ENCODE measurements at places on chromosomes 3 and 15.
A peak's percentile ranks its signal among the peaks of the same experiment; 100 is the strongest.

- no peak for DNase-seq
These were observed 10.4 kb upstream of the BAHD1 start for GRCh38 chr15:40430271-40430805.

DNA sequence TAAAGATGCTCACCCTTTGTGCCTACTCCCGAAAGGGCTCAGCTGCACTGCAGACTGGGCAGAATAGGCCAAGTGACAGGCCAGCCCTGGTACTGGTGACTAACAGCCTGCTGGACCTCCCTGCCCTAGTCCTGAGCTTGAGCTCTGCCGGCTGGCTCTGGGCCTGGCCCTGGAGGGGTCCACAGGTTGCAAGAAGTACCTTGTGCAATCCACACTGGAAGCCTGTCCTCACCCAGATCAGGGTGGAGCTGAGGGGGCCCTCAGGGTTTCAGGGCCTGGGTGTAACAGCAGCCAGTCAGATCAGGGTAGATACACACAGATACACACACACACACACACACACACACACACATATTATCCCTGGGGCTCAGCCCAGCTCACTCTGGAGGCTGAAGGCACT is 27.3 kb upstream of the PLA2G4D start:
- no peak for DNase-seq

GRCh38 chr15:93887151-93887550 is 344.2 kb upstream of the MCTP2 start:
- peak; percentile 90 for DNase-seq

GRCh38 chr3:74621581-74621980 is 7.1 kb upstream of the CNTN3 start:
- DNase-seq: no peak

- DNase-seq: no peak
These were observed 70.5 kb upstream of the PLXND1 start for GRCh38 chr3:129676985-129677384.

DNA sequence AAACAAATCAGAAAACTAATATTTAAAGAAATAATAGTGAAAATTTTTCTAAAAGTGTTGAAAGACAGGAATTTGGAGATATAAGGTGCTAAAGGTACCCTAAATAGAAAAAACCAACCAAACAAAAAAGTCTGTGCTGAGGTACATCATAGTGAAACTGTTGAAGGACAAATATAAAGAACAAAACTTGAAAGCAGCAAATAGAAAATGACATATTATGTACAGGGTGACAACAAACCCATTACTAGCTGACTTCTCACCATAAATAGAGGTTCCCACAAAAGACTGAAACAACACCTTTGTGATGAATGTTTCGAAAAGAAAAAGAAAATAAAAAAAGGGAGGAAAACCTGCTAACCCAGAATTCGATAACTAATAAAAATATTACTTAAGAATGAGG is 502.5 kb upstream of the NECTIN3 start:
- DNase-seq: no peak

DNA sequence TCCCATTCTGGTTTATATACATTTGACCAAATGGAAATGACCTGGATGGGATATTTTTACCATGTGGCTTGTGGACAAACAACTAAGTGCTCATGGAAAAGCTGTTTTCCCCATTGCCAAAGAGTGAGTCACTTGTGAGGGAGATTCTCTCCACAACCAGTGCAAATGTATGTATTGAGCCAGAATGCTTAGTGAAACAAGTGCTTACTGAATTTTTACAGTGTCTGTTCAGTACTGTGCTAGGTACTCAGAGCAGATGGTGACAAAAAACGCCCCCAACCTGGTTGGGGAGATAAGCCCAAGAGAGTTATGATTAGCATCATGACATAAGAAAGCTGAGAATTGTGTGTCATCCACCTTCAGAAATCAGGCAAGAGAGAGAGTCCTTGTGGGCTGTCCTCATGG is 2.3 kb downstream of the CHP1 start:
- no peak for DNase-seq

DNA sequence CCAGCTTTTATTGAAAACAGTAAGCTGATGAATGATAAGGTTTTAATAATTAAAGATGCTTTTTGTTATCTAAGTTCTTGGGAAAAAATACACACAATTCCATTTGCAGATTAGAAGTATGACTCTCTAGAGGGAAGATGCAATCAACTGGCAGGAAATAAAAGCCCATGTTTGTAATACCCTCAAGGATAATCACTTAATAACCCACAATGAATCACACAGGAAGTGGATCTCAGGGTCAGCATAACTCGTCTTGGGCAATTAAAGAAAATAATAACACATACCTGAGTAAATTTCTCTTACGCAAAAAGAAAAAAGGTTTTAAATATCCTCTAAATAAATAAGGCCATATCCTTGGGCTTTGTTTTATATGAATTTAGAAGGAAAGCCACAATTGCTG is 9.4 kb upstream of the EID1 start:
- no peak for DNase-seq

DNA sequence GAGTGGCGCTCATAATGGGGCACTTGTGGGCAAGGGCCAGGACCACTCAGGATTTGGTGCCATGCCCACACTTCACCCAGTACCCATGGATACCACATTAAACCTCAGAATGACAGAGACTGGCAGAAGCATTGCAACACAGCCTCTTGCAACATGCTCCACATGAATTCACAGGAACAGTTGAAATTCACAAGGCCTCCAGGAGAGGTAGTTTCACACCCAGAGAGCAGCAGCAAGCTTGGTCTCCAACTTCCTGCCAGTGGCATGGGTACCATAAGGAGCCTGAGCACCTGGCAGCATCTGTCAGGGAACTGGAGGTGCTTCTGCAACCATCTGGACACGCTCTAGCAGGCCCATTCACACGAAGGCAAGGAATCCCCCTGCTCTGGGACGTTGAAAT is 101.0 kb downstream of the OSBPL10 start:
- no peak for DNase-seq

DNA sequence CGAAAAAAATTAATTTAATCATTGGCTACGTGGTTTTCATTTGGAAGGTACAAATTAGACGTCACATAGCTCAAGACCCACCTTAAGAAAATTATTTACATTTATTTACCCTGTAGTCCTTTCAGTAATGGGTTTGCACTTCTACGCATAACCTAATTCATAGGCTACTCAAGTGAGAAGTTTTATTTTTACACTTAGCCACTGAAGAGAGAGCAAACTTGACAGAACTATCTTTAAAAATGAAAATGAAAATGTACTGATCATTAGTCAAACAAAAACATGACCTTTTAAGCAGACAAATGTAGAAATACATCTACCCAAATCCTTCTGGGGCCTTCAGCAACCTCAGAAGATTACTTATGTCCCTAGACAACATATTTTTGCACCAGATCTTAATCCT is 269.4 kb upstream of the TTC14 start:
- no peak for DNase-seq

DNA sequence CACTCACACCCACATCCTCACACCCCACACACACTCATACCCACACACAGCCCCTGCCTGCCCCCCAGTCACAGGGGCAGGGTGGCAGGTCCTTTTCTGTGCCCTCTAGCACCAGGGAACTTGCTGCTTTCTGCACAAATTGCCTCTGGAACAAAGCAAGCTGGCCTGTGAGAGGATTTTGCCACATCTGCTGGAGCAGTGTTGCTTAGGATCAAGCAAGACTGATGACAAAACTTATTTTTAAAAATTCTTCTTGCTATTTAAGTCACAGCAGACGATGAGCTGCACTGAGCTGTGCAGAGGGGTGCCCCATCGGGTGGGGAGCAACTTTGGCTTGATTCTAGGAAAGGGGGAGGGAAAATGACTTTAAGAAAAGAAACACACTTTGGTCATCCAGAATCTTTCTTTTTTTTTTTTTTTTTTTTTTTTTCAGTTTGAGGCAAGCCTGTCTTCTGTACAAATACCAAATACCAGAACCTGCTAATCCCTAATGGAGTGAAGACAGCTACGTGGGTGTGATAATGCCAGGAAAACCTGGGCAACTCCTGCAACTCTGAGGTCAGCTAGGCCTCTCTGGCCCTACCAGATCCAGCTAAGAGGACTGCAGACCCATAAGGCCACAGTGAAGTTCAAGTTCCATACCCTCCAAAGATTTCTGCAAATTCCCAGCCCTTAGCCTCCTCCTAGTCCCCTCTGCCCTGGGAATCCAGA is 195.3 kb downstream of the ABHD5 start:
- DNase-seq: no peak

DNA sequence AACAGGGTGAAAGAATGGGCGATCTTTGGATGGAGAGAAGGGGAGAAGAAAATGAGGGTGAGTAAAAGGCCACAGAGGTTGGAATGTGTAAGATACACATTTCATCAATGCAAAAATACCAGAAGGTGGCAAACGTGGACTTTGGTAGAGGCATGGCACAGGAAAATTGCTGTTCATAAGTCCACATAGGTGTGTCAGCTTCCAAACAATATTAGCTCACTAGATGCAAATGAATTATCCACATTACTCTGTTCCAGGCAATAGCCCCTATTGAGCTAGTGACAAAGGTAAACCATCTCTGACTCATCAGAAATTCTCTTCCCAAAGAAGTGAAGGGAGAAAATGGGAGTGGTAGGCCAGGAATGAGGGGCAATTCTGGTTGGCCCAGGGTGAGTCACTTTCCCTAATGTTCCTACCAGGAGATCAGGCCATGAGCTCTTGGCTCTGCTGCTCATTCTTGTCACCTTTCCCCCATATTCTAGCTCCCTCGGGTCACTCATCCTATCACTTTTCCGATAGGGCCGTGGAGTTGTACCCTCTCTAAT is 19.9 kb downstream of the ACKR2 start:
- no peak for DNase-seq

- no peak for DNase-seq
These were observed 472 bp downstream of the CHST14 start for GRCh38 chr15:40471105-40471807.

DNA sequence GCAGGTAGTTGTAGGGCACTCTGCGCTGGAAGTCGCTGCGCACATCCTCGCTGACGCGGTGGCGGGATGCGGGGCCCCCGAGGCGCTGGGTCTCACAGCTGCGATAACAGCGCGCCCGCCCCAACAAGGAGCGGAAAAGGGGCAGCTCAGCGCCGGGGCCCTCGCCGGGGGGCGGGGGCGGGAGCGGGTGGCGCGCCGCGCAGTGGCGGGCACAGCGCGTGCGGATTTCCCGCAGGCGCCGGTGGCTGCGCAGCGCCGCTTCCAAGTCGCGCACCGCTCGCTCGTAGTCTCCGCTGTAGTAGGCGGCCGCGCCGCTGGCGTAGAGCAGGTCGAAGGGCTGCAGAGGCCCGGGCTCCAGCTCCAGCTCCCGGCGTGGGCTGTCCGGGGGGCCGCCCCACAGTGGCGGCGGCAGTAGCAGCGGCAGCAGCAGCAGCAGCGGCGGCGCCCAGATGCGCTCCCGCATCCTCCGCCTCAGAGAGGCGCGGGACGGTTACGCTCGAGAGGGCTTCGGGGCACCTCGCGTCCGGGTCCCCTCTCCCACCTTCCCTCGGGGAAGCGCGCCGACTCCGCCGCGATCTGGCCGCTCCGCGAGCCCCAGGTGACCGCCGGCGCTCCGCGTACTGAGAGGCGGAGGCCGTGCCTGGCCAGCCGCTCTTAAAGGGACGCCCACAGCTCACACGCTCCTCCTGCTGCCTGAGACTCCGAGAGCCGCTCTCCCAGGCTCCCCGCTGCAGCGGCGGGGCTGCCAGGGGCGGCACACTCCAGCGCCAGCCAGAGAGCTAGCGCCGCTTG is at the start of gene P3H2:
TSS of gene P3H2 (minus strand) at position 629 of the 792 bp plus-strand sequence. CDS start at position 463, 166 bp downstream.
- peak; percentile 89 for DNase-seq

- no peak for DNase-seq
These were observed 29.9 kb upstream of the STT3B start for GRCh38 chr3:31502803-31503221.

DNA sequence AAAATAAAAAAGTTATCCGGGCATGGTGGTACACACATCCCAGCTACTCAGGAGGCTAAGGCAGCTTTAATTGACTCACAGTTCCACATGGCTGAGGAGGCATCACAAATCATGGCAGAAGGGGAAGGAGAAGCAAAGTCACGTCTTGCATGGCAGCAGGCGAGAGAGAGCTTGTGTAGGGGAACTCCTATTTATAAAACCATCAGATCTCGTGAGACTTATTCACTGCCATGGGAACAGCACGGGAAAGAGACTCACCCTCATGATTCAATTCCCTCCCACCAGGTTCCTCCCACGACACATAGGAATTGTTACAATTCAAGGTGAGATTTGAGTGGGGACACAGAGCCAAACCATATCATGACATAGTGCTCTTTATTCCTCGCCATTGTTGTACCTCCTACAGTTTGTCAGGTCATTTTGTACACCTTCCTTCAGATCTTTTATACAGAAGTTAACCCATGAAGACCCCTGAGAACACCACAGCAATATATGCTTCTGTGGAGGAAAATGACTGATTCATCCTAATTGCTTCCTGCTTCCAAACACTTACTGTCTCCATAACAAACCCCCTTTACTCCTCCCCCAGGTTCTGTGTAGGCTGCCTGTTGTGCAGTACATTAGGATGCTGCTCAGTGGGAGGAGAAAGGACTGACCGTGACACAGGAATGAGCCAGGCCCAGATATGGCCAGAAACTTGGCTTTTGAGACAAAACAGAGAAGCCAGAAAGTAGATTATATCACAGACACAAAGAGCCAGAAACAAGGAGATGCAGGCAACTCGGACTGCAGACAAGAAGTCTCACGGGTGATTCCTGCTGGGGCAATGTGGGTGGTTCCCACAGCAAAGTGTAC is 67.9 kb upstream of the HEG1 start:
- DNase-seq: no peak

- DNase-seq: no peak
These were observed 6.8 kb upstream of the LRIG1 start for GRCh38 chr3:66507423-66508260.

GRCh38 chr3:150823277-150823676 is 60.3 kb upstream of the SIAH2 start:
- no peak for DNase-seq

DNA sequence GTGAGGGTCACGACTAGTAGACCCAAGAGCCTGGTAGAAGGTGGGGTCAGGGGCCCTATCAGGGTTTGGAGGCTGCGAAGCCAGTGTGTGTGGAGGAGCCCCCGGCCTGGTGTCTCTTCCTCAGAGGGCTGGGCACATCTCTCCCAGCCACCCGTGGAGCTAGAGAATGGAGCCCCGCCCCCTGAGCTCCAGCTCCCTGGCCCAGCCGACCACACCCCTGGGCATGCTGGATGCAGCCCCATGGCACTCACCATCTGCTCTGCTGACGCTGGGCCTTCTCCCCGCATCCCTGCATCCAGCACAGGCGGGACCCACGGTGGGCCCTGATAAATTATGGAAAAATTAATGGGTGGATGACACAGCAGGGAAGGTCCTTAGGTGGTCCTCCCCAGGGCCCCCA is 17.5 kb downstream of the ANKRD63 start:
- DNase-seq: no peak

- DNase-seq: no peak
These were observed 30.2 kb downstream of the EPHB3 start for GRCh38 chr3:184591789-184592188.

GRCh38 chr3:120741320-120741719 is 996 bp downstream of the RABL3 start:
- DNase-seq: no peak

DNA sequence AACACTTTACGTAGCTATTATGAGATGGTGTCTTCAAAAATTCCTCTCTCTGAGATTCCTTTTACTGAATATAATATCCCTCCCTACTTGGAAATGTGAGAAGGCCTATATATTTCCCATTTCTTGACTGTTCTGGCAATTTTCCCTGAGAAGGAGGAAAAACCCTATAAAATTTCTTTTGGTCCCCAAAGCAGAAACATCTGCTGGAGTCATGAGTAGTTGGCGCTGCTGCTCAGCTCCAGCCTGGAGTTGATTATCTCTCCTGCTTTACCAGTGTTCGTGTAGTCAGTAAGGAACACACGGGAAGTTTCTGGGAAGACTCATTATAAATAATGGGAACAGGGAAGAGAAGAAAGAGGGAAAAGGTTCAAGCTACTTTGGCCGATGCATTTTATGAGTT is 680.1 kb downstream of the EPHA3 start:
- DNase-seq: no peak
